A549 treated with CORT108297 at 1 μM for 4 hours (cell line): ENCODE measurements at places on chromosomes 2 and 18. TPM values are rescaled to one million over a fixed set of nuclear protein-coding genes. Genes with fewer than 3 reads are reported as not detected.

Gene FKBP1B
- 8.7 to 11.7 TPM (median 9.8 TPM) in 5 replicates for total RNA-seq

Gene CEBPZOS
- 39.4 to 43.5 TPM (median 41.6 TPM) in 5 replicates for total RNA-seq

Gene ICA1L
- 1.4 to 2.0 TPM (median 2.0 TPM) in 5 replicates for total RNA-seq

Gene GPAT2
- not detected in 5 replicates for total RNA-seq

Gene NAGK
- total RNA-seq, result 60.4 to 86.3 TPM (median 80.6 TPM) in 5 replicates
